ENCODE measurements at places on chromosomes 12 and 14. TPM values are rescaled to one million over a fixed set of nuclear protein-coding genes. Genes with fewer than 3 reads are reported as not detected.

- no peaks in the 10 kb centered on the region for H3K4me1 ChIP-seq
- no peak overlapping the region for H3K27ac ChIP-seq
- H3K4me3 ChIP-seq: no peak overlapping the region
- H3K27me3 ChIP-seq: no peaks in the 10 kb centered on the region
- DNase-seq: no peak
Measured at GRCh38 chr14:81559385-81559784, 25.7 kb upstream of the SEL1L start.

GRCh38 chr14:51014625-51015024, 70.3 kb upstream of the PYGL start:
- no peaks in the 10 kb centered on the region for H3K36me3 ChIP-seq
- H3K4me3 ChIP-seq: no peak overlapping the region
- no peak overlapping the region for H3K27ac ChIP-seq
- DNase-seq: no peak
- no peaks in the 10 kb centered on the region for H3K27me3 ChIP-seq

- no peaks in the 10 kb centered on the region for H3K27me3 ChIP-seq
- no peak for DNase-seq
- no peaks in the 10 kb centered on the region for H3K4me1 ChIP-seq
- H3K27ac ChIP-seq: no peak overlapping the region
Measured at GRCh38 chr14:29885988-29886387, 41.7 kb downstream of the PRKD1 start.

DNA sequence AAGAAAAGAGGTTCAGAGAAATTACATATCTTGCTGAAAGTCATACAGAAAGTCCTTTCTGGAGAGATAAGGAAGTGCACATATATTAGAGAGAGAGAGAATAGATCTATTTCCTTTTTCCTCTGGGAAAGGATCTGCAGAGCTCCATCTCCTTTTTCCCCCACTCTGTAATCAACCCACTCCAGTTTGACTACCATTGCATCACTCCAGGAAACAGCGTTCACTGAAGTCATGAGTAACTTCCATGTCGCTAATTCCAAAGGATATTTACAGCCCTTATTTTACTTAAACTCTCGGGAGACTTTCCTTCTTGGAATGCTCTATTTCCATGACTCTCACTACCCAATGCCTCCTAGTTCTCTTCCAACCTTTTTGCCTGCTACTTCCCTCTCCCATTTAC, 72.5 kb upstream of the PARP11 start:
- no peaks in the 10 kb centered on the region for H3K36me3 ChIP-seq
- no peak overlapping the region for H3K27ac ChIP-seq
- no peak overlapping the region for H3K4me3 ChIP-seq
- H3K27me3 ChIP-seq: no peaks in the 10 kb centered on the region
- no peak for DNase-seq

DNA sequence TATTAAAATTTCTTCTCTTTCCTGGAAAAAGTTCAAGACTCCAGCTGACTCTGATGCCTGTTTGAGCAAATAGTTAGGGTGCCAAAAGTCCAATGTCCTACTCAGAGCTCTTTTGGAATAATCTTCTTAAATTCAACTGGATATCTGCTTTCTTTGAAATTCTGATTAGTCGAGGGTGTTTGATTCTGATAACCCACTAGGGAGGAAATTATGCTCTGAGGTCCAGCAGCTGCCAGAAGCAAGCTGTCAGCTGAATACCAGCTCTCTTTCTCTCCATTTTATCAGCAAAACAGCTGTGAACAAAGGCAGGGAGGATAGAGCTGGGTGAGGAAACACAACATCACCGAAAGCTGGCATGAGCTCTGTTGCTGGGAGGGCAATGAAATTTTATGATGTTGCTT, 141.5 kb downstream of the CAND1 start:
- H3K27ac ChIP-seq: no peak overlapping the region
- no peak overlapping the region for H3K4me3 ChIP-seq
- no peaks in the 10 kb centered on the region for H3K36me3 ChIP-seq
- H3K27me3 ChIP-seq: no peaks in the 10 kb centered on the region

DNA sequence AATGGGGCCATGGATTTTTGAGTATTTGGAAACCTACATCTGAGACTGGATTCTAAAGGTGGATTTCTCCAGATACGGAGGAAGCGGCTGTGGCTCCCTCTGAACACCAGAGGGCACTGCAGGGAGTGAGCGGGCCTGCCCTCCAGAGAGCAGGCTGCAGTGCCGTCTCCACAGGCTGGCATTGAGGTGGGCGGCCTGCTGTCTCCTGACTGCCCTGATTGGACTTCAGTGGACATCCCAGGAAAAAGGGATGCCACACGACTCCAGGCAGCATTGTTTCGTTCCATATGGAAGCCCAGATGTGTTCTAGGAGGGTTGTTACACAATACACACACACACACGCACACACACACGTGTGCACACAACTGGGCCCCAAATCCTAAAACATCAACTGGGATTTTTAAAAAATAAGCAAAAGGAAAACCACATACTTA, 20.9 kb upstream of the ANO2 start:
- peaks cover 6% of the 10 kb centered on the region for H3K27me3 ChIP-seq
- H3K4me1 ChIP-seq: no peaks in the 10 kb centered on the region

DNA sequence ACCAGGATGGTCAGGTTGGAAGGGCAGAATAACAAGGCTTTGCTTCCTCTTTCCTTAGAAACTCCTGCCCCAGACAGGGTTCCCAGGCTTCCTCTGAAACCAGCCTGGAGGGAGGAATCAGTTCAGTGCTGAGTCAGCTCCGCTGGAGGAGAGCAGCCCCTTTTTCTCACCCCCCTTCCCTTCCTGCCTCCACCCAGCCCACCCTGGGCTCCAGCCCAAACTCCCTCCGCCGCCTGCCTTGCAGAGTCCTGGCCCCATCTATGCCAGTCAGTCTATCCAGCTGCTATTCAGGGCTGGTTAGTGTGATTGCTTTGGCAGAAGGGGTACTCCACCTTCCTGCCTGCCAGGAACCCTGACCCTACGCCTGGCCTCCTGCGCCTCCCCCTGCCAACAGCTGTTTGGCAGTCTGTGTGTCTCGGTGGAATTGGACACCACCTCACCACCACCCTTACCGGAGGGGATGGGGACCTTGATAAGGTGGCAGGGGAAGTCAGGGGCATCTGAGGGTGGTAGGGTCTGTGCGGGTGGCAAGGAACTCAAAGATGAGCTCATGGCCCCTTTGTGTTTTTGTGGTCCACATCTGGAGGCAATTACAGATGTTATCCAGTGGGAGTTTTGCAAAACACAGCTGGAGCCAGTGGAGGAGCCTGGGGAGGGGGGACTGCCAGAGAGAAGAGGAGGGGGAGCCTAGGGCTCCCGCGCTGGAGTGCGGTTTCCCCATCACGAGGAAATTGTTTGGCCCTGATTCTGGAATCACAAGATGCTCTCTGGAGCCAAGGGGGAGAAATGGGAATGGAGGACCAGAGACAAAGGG, 12.2 kb downstream of the MMP14 start:
- no peak overlapping the region for H3K4me3 ChIP-seq
- H3K36me3 ChIP-seq: peaks cover 24% of the 10 kb centered on the region
- H3K27ac ChIP-seq: peak overlapping the region; percentile 99
- peaks cover 76% of the 10 kb centered on the region for H3K4me1 ChIP-seq
- H3K27me3 ChIP-seq: no peaks in the 10 kb centered on the region

GRCh38 chr14:35929186-35929585, 103.0 kb downstream of the BRMS1L start:
- H3K27ac ChIP-seq: no peak overlapping the region
- no peaks in the 10 kb centered on the region for H3K27me3 ChIP-seq
- H3K36me3 ChIP-seq: no peaks in the 10 kb centered on the region
- no peaks in the 10 kb centered on the region for H3K4me1 ChIP-seq

KLRC2 gene
- total RNA-seq: 4.1 TPM

- H3K4me1 ChIP-seq: peaks cover 30% of the 10 kb centered on the region
- no peak overlapping the region for H3K4me3 ChIP-seq
- no peaks in the 10 kb centered on the region for H3K27me3 ChIP-seq
- H3K36me3 ChIP-seq: no peaks in the 10 kb centered on the region
- H3K27ac ChIP-seq: peak overlapping the region; percentile 69
Measured at GRCh38 chr12:18752947-18753346, 15.0 kb downstream of the CAPZA3 start.

LYZ gene
- total RNA-seq: 0.31 TPM

- no peak overlapping the region for H3K4me3 ChIP-seq
- H3K4me1 ChIP-seq: no peaks in the 10 kb centered on the region
- no peaks in the 10 kb centered on the region for H3K36me3 ChIP-seq
- H3K27me3 ChIP-seq: no peaks in the 10 kb centered on the region
Measured at GRCh38 chr12:99111600-99111999, 466.5 kb downstream of the APAF1 start.

DNA sequence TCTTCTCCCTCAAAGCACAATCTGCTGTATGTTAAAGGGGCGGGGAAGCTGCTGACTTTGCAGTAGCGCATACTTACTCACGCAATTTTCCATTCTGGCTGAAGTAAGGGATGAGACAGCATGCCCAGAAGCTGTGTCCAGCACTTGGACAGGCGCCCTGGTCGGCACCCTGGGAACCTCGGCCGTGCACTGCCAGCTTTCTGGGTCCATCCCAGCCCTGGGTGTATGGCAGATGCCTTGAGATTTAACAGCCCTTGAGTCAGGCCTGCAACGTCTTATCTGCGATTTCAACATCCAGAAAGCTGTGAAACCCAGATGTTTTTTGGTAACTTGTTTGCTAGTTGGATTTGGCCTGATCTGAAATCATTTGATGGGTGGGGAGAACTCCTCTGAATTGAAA, 16.1 kb downstream of the EML1 start:
- peak; percentile 8 for DNase-seq
- peaks cover 10% of the 10 kb centered on the region for H3K4me1 ChIP-seq
- no peak overlapping the region for H3K27ac ChIP-seq
- H3K4me3 ChIP-seq: no peak overlapping the region

RERGL gene
- not detected for total RNA-seq

- H3K27ac ChIP-seq: no peak overlapping the region
- H3K4me3 ChIP-seq: no peak overlapping the region
- no peaks in the 10 kb centered on the region for H3K36me3 ChIP-seq
- DNase-seq: no peak
Measured at GRCh38 chr12:24488906-24489619, 459.8 kb downstream of the BCAT1 start.

- H3K36me3 ChIP-seq: no peaks in the 10 kb centered on the region
- H3K27ac ChIP-seq: no peak overlapping the region
- DNase-seq: no peak
- H3K27me3 ChIP-seq: no peaks in the 10 kb centered on the region
Measured at GRCh38 chr14:103806805-103807204, 40.6 kb downstream of the PPP1R13B start.

DNA sequence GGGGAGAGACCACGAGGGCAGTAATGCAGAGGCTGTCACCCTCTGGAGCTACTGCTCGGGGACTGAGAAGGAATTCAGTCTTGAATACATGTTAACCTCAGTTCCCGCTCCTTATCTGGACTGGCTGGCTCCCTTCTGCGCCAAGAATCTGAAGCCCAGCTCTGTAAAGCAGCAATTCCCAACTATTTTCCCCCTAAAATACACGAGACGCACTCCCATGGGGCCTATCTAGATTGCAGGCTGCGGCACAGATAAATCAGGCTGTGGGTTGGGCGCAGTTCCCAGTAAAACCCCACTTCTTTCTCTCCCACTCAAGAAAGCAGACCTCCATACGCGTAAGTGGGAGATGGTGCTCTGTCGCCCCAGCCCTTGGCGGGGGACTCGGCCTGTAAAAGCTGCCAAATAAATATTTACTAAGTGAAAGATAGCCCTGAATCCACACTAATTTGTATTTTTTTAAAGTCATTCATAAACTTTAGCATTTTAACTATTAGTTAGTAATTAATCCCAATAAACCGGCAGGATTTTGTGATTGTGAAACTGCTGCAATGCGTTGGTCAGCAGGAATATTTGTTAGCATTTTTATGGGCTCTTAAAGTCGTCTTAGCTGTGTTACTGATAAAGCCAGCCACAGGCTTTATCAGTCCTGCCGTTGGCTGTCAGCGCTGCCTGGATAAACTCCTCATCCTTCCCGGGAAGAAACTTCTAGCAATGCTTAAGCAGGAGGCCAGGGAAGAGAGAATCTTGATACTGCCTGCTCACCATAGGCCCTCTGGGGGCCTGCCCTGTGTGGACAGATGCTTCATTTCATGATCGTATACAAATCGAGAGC, 17.8 kb downstream of the FBXL14 start:
- H3K27ac ChIP-seq: no peak overlapping the region
- no peaks in the 10 kb centered on the region for H3K27me3 ChIP-seq
- no peak overlapping the region for H3K4me3 ChIP-seq
- H3K4me1 ChIP-seq: peaks cover 34% of the 10 kb centered on the region
- H3K36me3 ChIP-seq: no peaks in the 10 kb centered on the region

DNA sequence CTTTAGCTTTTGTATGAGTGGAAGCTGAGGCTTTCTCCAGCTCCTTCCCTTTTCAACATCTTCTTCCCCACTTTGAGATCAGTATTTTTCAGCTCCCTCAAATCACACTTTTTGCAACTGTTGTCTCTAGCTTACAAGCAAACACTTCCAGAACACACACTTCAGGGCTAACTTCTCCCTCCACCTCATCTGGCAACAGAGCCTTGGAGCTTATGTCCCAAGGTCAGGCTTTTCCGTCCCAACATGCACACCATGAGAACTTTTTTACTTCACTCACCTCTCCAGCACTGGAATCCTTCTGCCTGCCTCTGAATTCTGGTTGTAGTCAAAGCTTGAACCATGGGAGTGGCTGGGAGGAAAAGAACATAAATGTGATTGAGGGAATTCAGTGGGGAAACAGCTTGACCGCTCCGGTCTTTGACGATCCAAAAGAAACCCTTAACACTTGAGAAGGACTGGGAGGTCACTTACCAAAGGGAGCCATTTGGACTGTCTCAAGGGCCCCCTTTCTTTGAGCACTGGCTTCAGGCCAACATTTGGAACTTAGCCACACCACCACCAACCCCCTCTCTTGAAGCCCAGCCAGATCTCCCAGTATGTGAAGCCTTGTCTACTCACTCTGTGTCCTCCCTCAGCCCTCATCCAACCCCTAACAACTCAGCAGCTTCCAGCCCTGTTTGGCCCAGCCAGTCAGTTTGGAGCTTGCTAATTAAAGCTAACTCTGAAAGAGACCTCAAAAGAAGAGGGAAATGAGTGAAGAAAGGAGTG, 3.9 kb upstream of the BLOC1S1 start:
- no peak overlapping the region for H3K27ac ChIP-seq
- H3K4me1 ChIP-seq: peaks cover 33% of the 10 kb centered on the region
- peaks cover 3% of the 10 kb centered on the region for H3K27me3 ChIP-seq
- no peak overlapping the region for H3K4me3 ChIP-seq

- peaks cover 8% of the 10 kb centered on the region for H3K4me1 ChIP-seq
- H3K27ac ChIP-seq: peak overlapping the region; percentile 55
- no peak overlapping the region for H3K4me3 ChIP-seq
- H3K27me3 ChIP-seq: no peaks in the 10 kb centered on the region
- peak; percentile 32 for DNase-seq
- H3K36me3 ChIP-seq: no peaks in the 10 kb centered on the region
Measured at GRCh38 chr12:71045781-71046180, 112.0 kb downstream of the TSPAN8 start.

- no peaks in the 10 kb centered on the region for H3K27me3 ChIP-seq
- no peak for DNase-seq
- no peaks in the 10 kb centered on the region for H3K4me1 ChIP-seq
- no peak overlapping the region for H3K27ac ChIP-seq
Measured at GRCh38 chr12:83666690-83667089, 980.0 kb downstream of the TMTC2 start.

RGS6 gene
- total RNA-seq: 0.34 TPM

CACNA1C gene
- 1.5 TPM for total RNA-seq

DNA sequence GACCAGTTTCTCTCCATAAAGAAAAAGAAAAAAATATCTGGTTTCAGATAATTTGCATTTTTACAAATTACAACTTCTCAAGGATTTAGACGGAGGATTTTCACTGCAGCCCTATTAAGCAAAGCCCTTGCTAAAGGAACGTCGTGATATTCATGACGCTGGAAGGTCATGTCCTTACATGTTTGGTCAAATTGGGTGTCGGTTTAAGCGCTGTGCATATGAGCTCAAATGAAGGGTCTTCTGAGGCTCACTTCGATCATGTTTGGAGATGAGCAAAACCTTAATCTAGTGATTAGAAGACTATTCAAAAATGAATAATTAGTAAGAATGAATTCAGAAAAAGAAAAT, 67.3 kb upstream of the USP15 start:
- peak overlapping the region; percentile 38 for H3K4me3 ChIP-seq
- peaks cover 36% of the 10 kb centered on the region for H3K27me3 ChIP-seq
- DNase-seq: no peak
- H3K4me1 ChIP-seq: peaks cover 16% of the 10 kb centered on the region

Data from astrocyte (in vitro differentiated cells and primary cell).